WERI-Rb-1 (cell line): ENCODE measurements at places on chromosomes 2 and 18.

DNA sequence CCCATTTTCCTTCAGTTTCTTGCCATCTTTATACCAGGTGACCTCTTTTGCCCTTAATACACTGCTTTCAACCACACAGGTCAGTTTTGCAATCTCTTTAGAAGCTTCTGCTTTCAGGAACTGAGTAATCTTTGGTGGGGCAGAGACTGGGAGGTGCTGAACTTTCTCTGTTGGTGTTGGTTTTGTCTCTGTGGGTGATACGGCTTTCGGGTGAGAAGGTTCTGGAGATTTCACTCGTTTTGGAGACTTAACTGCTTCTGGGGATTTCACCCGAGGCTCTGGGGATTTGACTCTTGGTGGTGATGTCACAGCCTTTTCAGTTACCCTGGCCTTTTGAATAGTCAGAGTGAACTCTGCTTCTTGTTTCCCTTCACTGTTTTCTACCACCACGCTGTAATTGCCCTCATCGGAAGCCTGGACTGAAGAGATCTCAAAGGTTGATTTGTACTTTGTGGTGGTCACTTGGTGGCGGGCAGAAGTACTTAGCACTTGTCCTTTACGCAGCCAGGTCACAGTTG, 50.4 kb downstream of the PLEKHA3 start:
- DNase-seq: no peak

- DNase-seq: no peak
Measured at GRCh38 chr2:141595316-141595920, 535.4 kb downstream of the LRP1B start.

- DNase-seq: peak; percentile 32
Measured at GRCh38 chr2:85549826-85550225, 10.9 kb downstream of the MAT2A start.

DNA sequence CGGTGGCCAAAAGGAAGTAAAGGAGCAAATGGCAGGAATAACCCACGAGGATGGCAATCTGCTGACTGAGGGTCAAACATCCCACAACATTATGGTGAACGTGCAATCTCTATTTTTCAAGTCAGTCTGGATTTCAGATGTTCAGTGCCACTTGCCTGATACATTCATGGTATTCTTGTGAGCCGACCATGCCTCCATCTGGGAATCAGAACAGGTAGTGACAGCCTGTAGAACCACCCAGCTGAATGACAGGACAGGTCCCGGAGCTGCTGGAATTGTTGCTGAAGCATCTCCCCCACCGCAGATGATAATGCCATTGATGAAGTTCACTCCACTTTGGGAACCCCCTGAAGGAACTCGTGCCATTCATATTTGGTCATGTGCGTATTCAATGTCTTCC, 123.2 kb downstream of the CAPN13 start:
- no peak for DNase-seq

GRCh38 chr2:29039718-29040480, 34.4 kb downstream of the PCARE start:
- no peak for DNase-seq

DNA sequence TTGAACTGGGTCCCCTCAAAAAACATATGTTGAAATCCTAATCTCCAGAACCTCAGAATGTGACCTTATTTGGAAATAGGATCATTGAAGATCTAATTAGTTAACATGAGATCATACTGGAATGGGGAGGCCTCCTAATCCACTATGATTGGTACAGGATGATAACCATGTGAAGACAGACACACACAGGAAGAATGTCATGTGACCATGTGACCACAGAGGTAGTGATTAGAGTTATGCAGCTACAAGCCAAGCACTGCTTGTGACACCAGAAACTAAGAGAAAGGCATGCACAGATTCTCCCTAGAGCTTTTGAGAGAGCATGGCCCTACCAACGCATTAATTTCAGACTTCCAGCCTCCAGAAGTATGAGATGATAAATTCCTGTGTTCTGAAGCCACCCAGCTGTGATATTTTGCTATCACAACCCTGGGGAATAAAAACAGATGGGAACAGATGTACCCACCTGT, 47.0 kb upstream of the TGIF1 start:
- no peak for DNase-seq

DNA sequence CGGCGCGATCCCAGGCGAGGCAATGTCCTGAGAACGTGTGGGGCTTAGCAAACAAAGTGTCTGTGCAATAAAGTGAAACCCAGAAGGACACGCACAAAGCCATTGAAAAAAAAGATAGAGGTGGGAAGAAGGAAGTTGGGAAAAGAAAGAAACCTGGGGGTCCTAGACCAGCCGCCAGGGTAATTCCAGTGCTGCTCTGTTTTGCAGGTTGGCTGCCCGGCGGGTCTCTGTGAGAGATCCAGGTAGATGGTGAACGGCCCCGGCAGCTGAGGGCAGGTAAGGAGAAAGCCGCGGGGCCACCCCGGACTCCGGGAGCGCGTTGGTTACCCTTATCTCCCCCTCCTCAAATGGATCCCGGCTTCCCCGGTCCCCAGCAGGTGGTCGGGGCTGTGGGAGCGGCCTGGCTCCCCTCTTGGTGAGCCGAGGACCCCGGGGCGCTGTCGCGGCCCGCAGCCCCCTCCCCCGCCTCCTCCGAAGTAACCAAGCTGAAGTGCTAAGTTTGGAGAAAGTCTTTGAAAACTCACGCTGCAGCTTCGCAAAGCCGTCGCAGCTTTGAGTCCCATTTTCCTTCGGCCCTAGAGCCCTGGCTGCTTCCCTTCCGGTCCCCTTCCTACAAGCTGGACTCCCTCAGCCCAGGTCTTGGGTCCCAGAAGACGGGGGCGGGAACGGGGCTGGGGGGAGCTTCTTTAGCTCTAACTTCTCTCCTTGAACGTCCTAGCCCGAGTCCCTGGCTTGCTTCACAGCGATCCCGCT, 588 bp downstream of the OTX1 start:
- DNase-seq: peak; percentile 22
